ENCODE measurements at places on chromosomes 5 and 9. TPM values are rescaled to one million over a fixed set of nuclear protein-coding genes. Genes with fewer than 3 reads are reported as not detected.

- H3K4me3 ChIP-seq: no peak overlapping the region
- H3K4me1 ChIP-seq: no peaks in the 10 kb centered on the region
- no peaks in the 10 kb centered on the region for H3K36me3 ChIP-seq
- no peak for DNase-seq
- H3K27me3 ChIP-seq: no peaks in the 10 kb centered on the region
Observed at GRCh38 chr9:32171339-32171738, 213.1 kb upstream of the ACO1 start.

GRCh38 chr9:14372437-14373335, 58.7 kb upstream of the NFIB start:
- no peaks in the 10 kb centered on the region for H3K36me3 ChIP-seq
- H3K27ac ChIP-seq: no peak overlapping the region
- no peak for DNase-seq
- no peaks in the 10 kb centered on the region for H3K27me3 ChIP-seq

DNA sequence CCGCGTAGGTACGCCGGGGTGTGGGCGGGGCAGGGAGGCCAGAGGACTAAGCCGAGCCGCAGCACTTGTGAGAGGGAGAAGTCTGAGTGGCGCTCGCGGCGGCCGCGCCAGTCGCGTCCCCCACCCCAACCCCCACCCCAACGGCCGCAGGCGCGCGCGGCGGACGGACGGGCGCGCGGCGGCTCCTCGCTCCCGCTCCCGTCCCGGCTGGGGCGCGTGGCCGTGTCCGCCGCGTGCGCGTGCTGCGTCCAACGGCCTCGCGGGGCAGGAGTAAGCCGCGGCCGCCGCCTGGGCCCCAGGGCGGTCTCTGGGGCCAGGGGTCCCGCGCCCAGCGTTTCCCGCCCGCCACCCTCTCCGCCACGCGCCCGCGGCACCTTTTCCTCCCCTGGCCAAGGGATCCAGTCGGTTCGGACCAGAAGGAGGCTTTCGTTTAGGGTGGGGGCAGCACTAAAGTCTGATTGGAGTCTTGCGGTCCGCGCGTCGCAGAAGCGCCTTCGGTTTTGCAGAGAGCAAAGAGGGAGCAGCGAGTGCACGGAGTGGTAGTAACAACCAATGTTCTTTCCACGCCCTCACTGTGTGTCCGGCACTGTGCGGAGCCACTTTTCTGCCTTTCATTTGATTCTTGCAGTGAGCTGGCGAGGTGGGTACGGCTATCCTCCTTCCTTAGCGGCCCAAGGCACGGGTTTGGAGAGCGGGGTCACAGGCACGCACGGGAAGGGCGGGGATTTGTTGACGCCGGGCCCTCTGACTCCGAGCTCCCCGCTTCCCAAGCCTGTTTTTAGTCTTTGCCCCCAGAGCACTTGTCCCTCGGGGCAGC, 483 bp downstream of the G3BP1 start:
- H3K27ac ChIP-seq: peak overlapping the region; percentile 97
- no peaks in the 10 kb centered on the region for H3K27me3 ChIP-seq
- H3K4me1 ChIP-seq: peaks cover 38% of the 10 kb centered on the region
- H3K4me3 ChIP-seq: peak overlapping the region; percentile 78
- H3K36me3 ChIP-seq: no peaks in the 10 kb centered on the region
- DNase-seq: peak; percentile 37

- H3K27me3 ChIP-seq: no peaks in the 10 kb centered on the region
- no peak for DNase-seq
- no peak overlapping the region for H3K27ac ChIP-seq
- no peaks in the 10 kb centered on the region for H3K36me3 ChIP-seq
Observed at GRCh38 chr5:159906943-159907342, 9.3 kb upstream of the ADRA1B start.

- no peaks in the 10 kb centered on the region for H3K36me3 ChIP-seq
- H3K4me1 ChIP-seq: no peaks in the 10 kb centered on the region
- no peak overlapping the region for H3K27ac ChIP-seq
- no peaks in the 10 kb centered on the region for H3K27me3 ChIP-seq
Observed at GRCh38 chr5:127820910-127821553, 117.8 kb downstream of the CCDC192 start.

DNA sequence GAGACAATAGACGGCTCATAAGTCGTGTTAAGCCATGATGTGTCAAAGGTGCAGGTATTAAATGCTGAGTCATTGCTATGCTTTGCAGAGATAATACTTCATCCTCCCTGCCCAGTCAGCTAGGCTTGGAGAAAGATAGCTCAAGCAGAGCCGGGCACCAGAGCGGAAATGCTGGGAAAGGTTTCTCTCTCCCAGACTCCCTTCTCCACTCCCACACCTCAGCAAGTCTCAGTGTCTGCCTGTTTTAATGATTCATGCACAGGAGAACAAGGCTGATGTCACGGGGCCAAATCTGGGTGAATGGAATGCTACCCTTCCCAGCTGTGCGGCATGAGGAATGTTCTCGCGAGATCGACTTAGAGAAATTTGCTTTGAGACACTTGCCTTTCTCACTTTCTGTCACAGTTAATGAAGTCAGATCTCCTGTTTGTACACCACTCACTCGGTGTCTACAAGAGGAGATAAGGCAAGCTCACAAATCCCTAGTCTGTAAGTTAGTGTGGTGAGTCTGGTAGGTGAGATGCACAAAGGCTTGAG, 204.4 kb downstream of the EFNA5 start:
- no peak for DNase-seq
- H3K36me3 ChIP-seq: no peaks in the 10 kb centered on the region
- H3K27ac ChIP-seq: no peak overlapping the region
- H3K4me3 ChIP-seq: no peak overlapping the region
- no peaks in the 10 kb centered on the region for H3K27me3 ChIP-seq
- H3K4me1 ChIP-seq: no peaks in the 10 kb centered on the region

GRCh38 chr5:102772273-102772672, 17.2 kb downstream of the PAM start:
- H3K27me3 ChIP-seq: no peaks in the 10 kb centered on the region
- peaks cover 5% of the 10 kb centered on the region for H3K4me1 ChIP-seq
- H3K27ac ChIP-seq: no peak overlapping the region

DNA sequence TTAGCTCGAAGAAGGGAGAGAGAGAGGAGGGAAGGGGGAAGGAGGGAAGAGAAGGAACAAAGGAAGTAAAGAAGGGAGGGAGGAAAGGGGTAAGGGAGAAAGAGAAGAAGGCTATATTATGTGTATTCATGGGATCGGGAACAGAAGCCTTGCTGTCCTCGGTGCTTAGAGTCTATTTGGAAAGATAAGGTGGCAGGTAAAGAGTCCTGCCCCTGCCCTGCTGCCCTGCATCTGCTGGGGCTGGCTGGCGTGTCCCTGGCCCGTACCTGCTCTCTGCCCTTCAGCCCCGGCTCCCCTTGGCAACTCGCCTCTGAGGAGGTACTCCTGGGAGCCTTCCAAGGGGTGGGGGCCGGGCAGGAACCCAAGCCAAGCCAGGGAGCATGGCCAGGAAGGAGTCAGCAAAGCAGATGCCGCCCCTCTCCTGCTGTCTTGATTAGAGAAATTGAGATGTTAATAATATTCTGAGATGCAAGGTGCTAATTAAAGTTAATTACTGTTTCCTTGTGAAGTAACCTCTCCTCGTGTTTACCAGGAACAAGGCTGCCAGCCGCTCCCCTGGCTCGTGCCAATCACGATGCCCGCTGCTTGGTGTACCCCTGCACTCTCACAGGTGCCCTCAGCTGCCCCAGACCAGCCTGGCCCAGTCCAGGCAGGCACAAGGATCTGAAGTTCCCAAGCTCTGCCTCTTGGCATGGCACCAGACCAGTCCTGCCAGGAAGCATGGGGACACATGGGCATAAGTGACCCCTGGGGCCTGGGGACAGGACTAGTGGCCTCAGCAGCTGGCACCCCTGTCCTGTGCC, 36.6 kb downstream of the PCDH1 start:
- H3K36me3 ChIP-seq: no peaks in the 10 kb centered on the region
- DNase-seq: no peak
- H3K4me3 ChIP-seq: no peak overlapping the region
- H3K4me1 ChIP-seq: peaks cover 20% of the 10 kb centered on the region
- H3K27me3 ChIP-seq: no peaks in the 10 kb centered on the region

GRCh38 chr5:134273642-134274395, 47.9 kb upstream of the PPP2CA start:
- no peaks in the 10 kb centered on the region for H3K27me3 ChIP-seq
- no peak overlapping the region for H3K4me3 ChIP-seq
- no peak for DNase-seq

GRCh38 chr9:8437876-8438275, 638.3 kb upstream of the DMAC1 start:
- DNase-seq: no peak
- H3K4me1 ChIP-seq: no peaks in the 10 kb centered on the region
- H3K4me3 ChIP-seq: no peak overlapping the region
- no peaks in the 10 kb centered on the region for H3K27me3 ChIP-seq
- H3K27ac ChIP-seq: no peak overlapping the region
- H3K36me3 ChIP-seq: no peaks in the 10 kb centered on the region

DNA sequence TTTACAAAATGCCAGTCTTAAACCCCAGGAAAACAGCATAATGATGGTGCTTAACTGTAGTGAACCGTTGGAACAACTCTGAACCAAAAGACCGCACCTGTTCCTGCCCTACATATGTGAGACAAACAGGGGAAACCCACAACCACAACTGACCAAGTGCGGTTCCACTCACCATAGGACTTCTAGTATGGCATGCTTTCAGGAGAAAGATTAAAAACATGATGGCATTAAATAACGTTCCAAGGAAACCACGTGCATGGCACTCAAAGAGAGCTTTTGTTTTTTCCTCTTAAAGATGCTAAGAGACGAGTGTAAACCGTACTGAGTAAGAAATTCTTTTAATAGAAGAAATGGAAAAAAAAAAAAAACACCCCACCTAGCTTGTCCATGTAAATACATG, 119.8 kb downstream of the SSBP2 start:
- H3K4me1 ChIP-seq: no peaks in the 10 kb centered on the region
- H3K4me3 ChIP-seq: no peak overlapping the region
- H3K27me3 ChIP-seq: no peaks in the 10 kb centered on the region
- no peaks in the 10 kb centered on the region for H3K36me3 ChIP-seq
- H3K27ac ChIP-seq: no peak overlapping the region

GRCh38 chr5:7877851-7878250, 8.9 kb downstream of the MTRR start:
- H3K27ac ChIP-seq: no peak overlapping the region
- no peaks in the 10 kb centered on the region for H3K36me3 ChIP-seq
- H3K27me3 ChIP-seq: no peaks in the 10 kb centered on the region
- DNase-seq: no peak

GRCh38 chr5:172501708-172502320, 47.5 kb upstream of the SH3PXD2B start:
- H3K4me1 ChIP-seq: peaks cover 12% of the 10 kb centered on the region
- no peaks in the 10 kb centered on the region for H3K27me3 ChIP-seq
- H3K36me3 ChIP-seq: no peaks in the 10 kb centered on the region
- DNase-seq: no peak

DNA sequence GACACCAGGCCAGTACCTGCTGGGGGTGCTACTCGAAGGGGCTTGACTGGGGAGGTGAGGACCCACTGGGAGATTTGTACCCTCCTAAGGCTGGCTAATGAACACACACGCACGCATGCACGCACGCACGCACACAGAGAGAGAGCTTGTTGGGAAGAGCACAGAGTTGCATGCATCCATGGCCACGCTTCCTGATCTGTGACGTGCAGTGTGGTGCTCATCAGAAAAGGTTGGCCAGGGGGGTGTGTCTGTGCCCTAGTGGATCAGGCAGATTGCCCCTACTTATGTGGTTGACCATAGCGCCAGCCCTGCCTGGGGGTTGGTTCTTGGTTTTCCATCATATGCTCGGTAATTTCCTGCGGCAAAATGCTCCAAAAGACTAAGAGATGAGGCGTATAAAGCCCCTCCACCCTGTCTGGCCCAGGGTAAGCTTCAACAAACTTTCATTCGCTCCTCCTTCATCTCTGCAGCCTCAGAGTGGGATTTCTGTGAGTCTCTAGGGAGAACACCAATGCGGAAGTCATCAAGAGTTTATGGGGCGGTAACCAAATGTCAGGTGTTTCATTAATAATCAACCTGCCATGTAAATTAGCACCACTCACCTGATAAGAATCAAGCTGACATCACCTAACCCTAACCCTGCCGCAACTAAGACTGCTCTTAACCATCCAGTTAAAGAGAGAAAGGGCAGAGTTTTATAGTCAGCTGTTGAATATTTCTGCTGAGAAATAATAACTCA, 8.0 kb upstream of the GFI1B start:
- no peak overlapping the region for H3K27ac ChIP-seq
- H3K36me3 ChIP-seq: no peaks in the 10 kb centered on the region
- no peak for DNase-seq

DNA sequence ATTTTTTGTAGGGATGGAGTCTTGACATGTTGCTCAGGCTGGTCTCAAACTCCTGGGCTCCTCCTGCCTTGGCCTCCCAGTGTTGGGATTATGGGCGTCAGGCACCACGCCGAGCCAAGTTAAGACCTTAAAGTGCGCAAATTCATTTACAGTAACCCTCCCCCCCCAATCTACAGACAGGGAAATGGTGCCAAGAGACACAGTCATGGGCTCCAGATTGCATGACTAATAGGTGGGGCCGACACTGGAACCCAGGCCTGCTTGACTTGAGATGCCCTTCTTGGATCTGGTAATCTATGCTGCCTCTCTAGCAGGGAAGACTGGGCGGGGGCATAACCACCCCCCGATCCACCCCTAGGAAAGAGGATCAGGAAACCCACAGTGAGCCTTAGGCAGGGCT, 19.5 kb downstream of the TTF1 start:
- no peak for DNase-seq
- no peak overlapping the region for H3K27ac ChIP-seq
- H3K36me3 ChIP-seq: no peaks in the 10 kb centered on the region
- H3K4me3 ChIP-seq: no peak overlapping the region

DNA sequence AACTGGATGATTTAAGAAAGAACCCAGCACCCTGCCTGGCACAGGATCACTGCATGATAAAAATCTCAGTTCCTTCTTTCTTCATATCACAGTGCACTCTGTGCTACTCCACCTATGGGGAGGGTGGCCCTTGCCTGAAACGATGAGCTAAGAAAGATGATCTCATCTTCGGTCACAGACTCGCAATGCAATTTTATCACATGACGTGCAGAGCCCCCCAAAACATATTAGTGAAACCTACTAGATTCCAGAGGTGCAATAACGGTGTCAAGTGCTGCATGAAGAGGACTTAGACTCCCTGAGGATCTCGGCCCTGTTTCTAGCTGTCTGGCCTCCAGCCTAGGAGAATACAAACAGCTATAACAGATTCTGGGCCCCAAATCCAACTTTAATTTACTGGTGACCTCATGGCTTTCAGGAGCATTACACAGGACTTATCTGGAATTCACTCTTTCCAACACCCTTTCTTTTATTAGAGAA, 104.0 kb downstream of the EBF1 start:
- no peaks in the 10 kb centered on the region for H3K4me1 ChIP-seq
- H3K27ac ChIP-seq: peak overlapping the region; percentile 50
- no peaks in the 10 kb centered on the region for H3K36me3 ChIP-seq
- no peak overlapping the region for H3K4me3 ChIP-seq
- no peak for DNase-seq

SPINK7 gene
- total RNA-seq: not detected

MEGF10 gene
- 0.30 TPM for total RNA-seq

STPG3 gene
- not detected for total RNA-seq

LURAP1L gene
- total RNA-seq: 12.7 TPM

SPINK4 gene
- not detected for total RNA-seq

SPEF2 gene
- 9.6 TPM for total RNA-seq

ENHO gene
- 18.6 TPM for total RNA-seq

RAB3C gene
- total RNA-seq: 1.2 TPM

DMRT2 gene
- total RNA-seq: 7.6 TPM

ADAMTS19 gene
- 0.42 TPM for total RNA-seq

AJM1 gene
- 3.6 TPM for total RNA-seq

ZDHHC12 gene
- 13.2 TPM for total RNA-seq
